NCI-H2029 treated with DMSO at 0.1 percent for 48 hours (cell line): ENCODE measurements at places on chromosomes 12 and 14.

- DNase-seq = no peak
Observed at GRCh38 chr12:94080341-94081009, 67.9 kb upstream of the PLXNC1 start.

DNA sequence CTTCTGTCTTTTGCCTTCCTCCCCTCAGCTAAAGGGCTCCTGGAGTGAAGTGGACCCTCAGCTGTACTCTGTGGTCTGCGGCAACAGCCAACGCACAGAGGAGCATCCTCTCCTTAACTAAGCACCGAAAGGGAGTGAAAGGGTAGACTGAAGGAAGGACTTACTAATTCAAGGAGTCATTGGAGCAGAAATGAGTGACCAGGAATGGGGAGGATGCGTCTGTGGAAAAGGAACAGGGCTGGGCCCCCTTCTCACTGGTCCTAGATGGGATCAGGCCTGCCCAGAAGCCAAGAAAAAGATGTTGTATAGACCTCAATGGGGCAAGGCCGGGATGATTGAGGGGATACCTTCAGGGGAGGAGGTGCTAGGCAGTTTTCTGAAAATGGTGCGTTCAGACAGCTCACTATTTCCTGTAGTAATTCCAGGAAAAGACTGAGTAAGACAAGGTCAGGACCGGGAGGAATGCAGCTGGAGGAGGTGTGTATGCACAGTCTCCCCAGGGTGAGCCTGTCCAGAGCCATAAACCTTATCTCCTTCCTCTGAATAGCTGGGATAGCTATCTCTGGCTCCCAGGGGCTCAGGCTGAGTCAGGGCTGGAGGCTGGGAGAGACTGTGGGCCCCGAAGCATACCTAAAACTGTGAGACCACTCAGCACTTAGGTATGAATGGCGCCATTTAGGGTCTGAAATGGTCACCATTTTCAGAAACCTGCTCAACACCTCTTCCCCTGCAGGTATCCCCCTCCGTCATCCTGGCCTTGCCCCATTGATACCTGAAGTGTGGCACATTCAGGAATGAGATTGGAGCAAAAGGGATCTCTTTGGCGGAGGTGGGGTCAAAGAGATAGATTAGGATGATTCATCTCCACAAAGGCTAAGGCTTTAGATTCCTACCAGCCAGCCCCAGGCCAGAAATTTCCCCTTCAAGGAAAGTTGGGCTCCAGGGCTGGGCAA lies 20.2 kb upstream of the KRT8 start:
- no peak for DNase-seq

GRCh38 chr12:92197815-92198214 lies 52.2 kb upstream of the BTG1 start:
- no peak for DNase-seq

GRCh38 chr12:58719161-58719560 lies 201.1 kb downstream of the LRIG3 start:
- DNase-seq = no peak

- DNase-seq = no peak
Observed at GRCh38 chr12:81274637-81275529, 197.0 kb downstream of the ACSS3 start.

DNA sequence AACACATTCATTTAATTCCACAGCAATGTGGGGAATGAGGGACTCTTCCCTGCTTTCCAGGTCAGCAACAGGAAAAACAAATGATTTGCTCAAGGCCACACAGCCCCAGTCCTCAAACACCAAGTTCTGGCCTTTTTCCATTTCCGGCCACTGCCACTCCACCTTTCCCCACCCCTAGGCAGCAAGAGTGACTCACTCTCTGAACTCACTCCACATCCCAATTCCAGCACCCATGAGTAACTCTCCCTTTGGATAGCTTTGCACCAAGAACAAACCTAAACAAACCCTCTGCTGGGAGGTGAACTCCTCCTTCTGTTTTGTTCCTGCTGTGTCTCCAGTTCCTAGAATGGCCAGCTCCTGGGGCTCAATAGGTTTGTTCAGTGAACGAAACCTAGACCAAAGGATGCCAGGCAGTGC lies 30.4 kb upstream of the PLEKHG6 start:
- DNase-seq = no peak

DNA sequence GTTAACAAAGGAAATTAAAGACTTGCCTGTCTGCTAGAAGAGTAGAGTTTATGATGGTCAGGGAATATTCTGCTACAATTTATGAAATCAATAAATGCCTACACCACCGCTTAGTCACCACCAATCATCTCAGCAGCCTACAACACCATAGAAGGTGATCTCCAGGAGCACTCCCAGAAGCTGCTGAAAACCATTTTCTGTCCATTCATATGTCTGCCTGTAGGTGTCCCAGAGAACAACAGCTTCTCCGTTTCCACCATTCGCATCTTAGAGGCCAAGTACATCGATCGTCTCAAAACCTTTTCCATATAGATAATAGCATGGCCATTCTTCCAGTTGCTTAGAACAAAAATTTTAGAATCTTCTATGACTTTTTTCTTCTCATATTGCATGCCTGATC lies 303.4 kb downstream of the KCNC2 start:
- no peak for DNase-seq

GRCh38 chr12:130481392-130481879 lies 143.7 kb downstream of the PIWIL1 start:
- no peak for DNase-seq

DNA sequence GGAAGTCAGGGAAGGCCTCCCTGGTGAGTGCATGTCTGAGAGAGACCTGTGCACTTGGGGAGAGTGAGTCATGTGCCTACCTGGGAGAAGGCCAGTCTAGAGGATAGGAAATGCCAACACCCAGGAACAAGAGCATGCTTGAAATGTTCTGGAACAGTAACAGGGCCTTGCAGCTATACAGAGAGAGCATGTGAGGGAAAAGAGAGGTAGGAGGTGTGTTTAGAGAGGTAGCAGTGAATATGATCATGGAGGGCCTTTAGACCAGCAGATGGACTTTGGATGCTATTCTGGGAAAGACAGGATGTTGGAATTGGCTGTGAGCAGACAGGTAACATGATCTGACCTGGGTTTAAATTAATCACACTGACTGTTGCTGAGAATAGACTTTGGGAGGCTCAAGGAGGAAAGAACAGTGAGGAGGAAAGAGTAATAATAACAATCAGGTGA lies 1143.6 kb downstream of the FLRT2 start:
- no peak for DNase-seq

- DNase-seq = no peak
Observed at GRCh38 chr12:47602325-47602724, 103.5 kb downstream of the RPAP3 start.

- DNase-seq = no peak
Observed at GRCh38 chr14:54625112-54625511, 58.2 kb downstream of the SAMD4A start.

- DNase-seq = no peak
Observed at GRCh38 chr14:105093431-105094192, 28.4 kb upstream of the GPR132 start.

DNA sequence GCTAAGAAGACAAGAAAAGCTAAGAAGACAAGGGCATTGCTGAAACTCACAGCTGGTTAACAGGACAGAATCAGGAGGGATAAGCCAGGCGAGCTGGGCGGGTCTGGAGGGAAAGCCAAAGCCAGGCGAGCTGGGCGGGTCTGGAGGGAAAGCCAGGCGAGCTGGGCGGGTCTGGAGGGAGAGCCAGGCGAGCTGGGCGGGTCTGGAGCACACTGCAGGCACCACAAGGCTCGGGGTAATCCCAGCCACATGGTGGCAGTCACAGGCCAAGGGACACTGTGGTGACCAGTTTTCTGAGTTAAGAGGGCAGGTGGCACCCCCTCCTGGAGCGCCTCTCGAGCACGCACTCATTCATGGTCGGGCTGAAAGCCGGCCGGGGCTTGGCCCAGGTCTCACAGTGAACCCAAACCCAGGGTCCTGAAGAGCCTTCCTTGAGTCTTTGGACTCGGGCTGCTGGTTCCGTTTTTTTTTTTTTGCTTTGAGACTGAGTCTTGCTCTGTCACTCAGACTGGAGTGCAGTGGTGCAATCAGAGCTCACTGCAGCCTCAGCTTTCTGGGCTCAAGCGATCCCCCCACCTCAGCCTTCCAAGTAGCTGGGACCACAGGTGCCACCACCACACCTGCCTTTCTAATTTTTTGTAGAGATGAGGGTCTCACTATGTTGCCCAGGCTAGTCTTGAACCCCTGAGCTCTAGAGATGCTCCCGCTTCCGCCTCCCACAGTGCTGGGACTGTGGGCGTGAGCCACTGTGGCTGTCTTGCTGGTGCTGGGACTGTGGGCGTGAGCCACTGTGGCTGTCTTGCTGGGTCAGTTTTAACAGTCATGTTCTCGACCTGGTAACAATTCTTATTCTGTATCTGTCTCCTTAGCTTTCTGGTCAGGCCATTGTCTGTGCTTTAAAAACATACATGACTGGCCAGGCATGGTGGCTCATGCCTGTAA lies 40.2 kb downstream of the HSP90AA1 start:
- DNase-seq = peak; percentile 0

- DNase-seq = no peak
Observed at GRCh38 chr14:35632271-35632670, 98.3 kb downstream of the INSM2 start.

DNA sequence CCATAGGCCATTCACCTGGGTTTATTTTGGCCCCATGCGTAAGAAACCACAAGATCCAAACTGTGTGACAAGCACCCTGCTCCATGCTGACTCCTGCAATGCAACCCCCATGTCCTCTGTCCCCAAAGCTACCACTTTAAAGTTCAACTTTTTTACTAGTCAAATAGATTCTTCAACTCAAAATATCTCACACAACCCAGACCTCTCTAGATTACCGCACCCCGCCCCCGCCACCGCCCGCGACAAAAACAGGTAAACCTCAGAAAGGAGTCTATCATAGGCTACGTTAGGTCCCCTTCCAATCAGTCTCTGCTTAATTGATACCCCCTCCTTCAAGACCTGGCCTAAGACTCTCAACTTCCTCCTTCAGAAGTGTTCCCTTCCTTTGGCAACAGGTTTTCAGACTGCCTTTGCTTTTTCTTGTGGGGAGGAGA lies 2.2 kb downstream of the ZFP36L1 start:
- no peak for DNase-seq

DNA sequence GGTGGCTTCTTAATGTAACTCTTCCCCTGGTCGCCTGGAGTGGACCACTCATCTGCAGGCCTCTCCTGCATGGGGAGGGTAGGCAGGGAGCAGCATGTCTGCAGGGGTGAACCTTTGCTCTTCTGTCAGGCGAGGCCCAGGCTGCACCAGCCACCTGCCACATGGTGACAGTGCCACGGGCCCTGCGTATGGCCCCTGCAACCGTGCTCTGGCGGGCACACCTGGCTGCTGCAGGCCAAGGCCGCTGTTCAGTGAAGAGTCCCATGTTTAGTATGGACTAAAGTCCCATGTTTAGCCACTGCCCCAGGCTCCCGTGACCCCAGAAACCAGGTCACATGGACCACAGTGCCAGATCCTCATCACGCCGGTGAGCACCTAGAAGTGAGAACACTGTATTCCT lies 187.0 kb downstream of the ADGRD1 start:
- no peak for DNase-seq

- no peak for DNase-seq
Observed at GRCh38 chr12:51879102-51879501, 8.8 kb upstream of the ANKRD33 start.

DNA sequence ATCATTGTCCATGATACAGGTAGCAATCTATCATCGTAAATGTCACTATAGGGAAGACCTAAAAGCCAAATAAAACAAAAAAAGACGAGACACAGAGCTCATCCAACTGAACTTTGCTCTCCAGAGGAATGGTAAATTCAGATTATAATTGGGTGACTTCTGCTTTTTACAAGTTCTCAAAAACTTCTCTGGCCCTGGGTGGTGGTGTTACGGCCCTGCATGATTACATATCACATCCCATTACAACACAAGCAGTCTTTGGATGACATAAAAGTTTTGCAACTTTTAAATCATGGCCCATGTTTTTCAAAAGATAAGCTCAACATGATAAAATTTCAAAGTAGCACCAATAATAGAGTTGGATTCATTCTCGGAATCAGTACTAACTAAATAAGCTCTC lies 299.6 kb downstream of the DIO2 start:
- no peak for DNase-seq

DNA sequence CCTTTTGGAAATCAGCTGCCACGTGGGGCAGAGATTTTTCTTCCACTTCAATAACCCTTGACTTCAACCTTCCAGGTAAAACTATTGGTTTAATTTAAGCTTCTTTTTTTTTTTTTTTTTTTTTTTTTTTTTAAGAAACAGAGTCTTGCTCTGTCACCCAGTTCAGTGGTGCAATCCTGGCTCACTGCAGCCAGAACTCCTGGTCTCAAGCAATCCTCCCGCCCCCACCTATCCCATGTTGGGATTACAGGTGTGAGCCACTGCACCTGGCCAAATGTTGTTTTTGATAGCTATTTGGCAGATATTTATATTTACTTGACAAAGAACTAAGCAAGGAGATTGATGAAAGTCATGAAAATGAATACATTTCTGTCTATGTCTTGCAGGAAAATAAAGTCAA lies 65.1 kb downstream of the SINHCAF start:
- DNase-seq = no peak

DNA sequence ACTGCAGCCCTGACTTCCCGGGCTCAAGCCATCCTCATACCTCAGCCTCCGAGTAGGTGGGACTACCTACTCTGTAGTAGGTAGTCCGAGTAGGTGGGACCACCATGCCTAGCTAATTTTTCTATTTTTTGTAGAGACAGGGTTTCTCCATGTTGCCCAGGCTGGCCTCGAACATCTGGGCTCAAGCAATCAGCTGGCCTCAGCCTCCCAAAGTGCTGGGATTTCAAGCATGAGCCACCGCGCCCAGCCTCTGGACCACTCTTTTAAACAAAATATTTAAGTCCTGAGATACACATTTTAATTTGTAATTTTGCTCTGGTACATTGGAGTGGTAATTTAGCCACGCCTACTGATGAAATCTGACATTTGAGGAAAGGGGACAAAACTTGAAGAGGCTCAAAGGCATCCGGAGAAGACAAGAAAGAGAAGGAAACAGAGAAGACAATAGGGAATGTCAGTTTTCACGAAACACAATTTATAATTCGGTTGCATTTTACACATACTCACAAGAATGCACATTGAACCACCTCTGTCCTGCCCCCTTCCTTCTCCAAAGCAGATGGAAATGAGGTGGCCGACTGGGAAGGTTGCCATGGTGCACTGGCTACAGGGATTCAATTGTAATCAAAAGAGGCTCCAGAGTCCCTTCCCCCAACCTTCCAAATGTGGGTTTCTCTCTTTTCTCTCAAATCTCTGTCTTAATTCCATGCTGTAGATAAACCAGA lies 9.7 kb upstream of the TUBA1A start:
- DNase-seq = no peak

- DNase-seq = no peak
Observed at GRCh38 chr14:36217732-36218131, 41.2 kb upstream of the PTCSC3 start.

DNA sequence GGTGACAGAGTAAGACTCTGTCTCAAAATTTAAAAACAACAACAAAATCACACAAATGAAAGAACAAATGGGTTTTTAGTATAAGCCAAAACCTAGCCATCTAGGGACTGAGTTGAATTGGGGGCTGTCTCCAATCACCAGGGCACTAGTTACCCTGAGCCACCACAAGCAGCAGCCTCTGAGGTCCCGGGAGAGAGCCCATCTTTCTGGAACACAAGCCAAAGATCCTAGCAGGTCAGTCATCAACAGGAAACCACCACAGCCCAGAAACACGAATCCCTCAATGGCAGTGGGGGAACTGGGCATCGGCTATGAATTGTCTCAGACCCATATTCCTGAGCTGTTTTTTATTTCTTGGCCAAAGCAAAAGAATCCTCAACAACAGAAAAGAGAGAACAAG lies 75.3 kb downstream of the KDM2B start:
- no peak for DNase-seq
